ENCODE measurements at places on chromosomes 16 and 17.

GRCh38 chr16:3187798-3188674 is at the start of gene OR1F1:
Gene OR1F1 (plus strand): TSS chr16:3188204.
- DNase-seq = no peak

- no peak for DNase-seq
These were observed 114.4 kb downstream of the CDH13 start for GRCh38 chr16:82741073-82741615.

GRCh38 chr16:80039777-80040176 is 439.2 kb upstream of the MAF start:
- no peak for DNase-seq

DNA sequence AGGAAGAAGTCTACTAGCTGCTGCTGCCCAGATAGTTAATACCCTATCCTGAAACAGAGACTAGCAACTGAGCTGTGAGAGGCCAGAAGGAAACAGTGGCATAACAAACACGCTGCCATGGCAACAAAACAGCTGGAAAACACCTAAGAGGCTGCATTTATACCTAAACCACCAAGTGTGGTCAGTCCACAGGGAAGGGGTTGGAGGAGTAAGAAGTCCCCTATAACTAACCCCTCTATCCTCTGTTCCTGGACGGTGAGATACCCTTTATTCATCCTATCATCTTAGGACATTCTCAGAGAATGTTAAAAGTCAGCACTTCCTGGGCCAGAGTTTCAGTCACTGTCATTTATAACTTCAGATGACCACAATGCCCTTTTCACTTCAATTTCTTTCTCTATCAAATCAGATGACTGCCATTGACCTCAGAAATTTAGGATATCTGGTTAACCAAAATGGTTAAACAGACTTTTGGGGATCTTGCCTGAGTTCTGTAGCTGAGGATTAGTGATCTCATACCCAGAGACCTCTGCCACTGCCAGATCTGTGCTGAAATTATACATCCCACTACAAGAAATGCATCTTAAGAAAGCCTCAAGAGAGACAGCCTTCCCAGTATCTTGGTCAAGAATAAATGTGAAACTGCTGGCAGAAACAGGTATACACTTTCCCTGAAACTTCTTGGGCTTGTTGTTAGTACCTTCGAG is 36.2 kb downstream of the STH start:
- no peak for DNase-seq

DNA sequence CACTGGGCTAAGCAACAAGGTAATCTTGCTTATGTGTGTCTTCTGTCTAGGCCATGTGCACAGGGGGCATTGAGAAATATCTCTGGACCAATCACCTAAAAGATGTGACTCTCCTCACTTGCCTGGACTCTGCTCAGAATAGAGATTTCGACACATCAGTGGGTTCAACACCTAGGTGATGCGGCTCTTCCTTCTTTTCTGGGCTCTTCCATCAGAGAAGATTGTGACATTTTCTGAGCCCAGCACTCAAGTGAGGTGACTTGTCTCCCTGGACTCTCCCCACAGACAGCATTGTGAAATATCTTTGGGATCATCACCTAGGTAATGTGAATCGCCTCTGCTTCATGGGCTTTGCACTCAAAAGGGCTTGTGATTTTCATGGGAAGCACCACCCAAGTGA is 1904.1 kb downstream of the TP53TG3F start:
- DNase-seq = no peak

- no peak for DNase-seq
These were observed 470.7 kb downstream of the SOX9 start for GRCh38 chr17:72591289-72592241.

- DNase-seq = no peak
These were observed 5.8 kb upstream of the TRAF4 start for GRCh38 chr17:28737770-28738679.

GRCh38 chr17:78746949-78747269 is 35.2 kb downstream of the CYTH1 start:
- DNase-seq = no peak

GRCh38 chr17:52027620-52028295 is 130.8 kb downstream of the CA10 start:
- DNase-seq = no peak

DNA sequence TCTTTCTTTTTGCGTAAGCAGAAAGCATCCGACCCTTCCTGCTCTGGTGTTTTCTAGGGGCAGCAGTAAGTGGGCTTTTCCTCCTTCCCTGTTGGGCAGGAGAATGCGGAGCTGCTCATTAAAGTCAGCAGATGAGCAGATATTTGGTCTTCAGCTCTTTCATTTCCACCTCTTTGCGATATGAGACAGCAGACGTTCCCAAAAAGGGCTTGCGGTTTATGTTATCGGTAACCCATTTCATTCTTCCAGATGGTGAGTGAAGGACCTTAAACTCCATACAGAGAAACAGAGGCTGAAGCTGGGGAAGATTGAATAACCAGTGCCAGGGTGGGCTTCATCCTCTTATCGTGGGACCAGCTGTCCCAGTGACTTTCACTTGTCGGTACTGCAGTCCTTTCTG is 40.7 kb downstream of the KSR1 start:
- no peak for DNase-seq

DNA sequence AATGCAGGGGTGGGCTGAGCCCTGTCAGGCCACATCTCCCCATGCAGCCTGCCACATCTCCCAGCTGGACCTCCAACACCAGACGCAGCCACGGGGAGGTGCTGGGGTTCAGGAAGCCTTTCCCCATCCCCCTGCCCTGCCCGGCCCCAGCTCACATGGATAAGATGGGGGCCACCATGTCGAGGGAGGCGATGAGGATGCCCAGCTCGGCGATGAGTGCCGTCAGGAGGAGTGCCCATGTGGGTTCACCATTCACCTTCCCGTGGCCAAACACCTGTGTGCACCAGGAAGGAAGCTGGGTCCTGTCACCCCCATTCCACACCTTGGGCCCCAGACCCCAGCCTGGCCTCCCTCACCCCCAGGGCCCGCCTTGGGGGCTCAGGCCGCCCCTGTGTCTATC is 5.7 kb upstream of the LCAT start:
- no peak for DNase-seq

- no peak for DNase-seq
These were observed 500 bp downstream of the MAF start for GRCh38 chr16:79599837-79600637.

DNA sequence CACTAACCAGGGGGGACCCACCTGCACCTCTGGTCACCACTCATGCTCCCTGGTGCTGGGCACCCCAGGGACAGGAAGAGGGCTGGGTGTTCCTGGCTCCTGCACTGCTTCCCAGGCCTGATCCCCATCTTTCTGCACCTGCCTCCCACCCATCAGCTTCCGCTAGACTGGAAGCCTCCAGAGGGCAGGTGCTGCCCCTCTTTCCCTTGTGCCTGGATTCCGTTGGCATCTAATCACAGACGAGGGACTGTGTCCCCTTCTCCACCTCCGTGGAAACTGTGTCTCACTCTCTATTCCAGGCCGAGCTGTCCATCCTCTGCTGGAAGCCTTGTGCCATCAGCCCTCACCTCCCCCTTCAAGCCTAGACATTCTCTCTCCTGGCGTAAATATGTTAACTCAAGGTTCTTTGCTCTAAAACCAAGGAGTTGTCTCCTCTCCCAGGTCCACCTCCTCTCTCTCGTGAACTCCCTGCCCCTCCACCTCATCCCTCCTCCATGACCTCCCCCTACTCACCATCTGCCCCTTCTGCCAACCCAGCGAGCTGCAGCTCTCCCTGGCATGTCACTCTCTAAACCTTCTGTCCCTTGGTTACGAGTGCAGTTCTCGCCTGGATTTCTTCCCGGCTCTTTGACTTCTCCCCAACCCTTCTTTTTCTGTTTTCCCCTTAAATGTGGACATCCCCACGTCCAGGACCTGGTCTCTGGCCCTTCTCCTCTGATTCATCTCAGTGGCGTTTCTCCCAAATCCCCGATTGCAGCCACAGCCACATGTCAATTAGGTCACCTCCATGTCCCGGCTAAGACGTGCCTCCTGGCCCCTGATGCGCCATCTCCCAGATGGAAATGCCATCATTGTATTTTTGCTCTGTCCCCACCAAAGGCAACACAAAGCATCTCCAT is 107.7 kb downstream of the SEC14L1 start:
- no peak for DNase-seq

DNA sequence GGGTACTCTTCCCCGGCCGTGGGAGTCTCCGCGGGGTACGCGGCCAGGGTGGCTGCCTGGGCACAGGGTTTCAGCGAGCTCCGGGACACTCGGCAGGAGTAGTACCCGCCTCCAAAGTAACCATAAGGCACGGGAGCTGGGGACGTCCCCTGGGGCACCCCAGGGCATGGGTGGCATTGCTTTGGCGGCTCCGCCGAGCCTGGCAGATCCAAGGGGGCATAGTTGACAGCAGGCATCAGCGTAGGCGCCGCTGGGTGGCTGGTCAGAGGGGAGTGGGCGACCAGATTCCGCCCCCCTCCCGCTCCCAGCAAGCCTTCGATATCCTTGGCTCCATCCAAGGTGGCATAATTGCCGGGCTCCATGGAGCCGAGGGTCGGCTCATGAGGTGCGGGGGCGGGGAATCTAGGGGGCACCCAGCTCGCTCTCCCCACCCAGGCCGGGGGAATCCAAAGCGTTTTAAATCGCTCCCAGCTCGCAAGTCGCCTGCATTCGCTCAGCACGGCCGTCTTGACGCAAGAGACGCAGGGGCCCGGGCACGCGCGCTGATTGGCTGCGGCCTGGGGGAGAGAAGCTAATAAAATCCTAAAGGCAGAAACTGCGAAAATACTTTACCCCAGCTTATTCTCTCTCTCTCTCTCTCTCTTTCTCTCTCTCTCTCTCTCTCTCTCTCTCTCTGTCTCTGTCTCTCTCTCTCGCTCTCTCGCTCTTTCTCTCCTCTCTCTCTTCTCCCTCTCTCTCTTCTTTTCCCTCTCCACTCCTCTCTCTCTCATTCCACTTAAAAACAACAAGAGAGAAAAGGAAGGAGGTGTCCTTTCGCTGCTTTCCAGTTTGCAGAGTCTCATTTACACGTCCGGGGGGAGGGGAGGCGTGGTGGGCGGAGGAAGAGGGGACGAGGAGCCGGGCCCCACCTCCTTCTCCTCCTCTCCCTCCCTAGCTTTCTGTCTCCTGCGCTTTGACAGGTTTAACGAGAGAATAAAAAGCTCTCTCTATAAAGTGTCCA is at the start of gene HOXB13:
Gene HOXB13, minus strand, starts transcription at position 519 of the 1,000 bp plus-strand sequence. Its CDS starts 157 bp downstream, at position 362.
- DNase-seq = no peak

- DNase-seq = no peak
These were observed 7.6 kb downstream of the RAB40B start for GRCh38 chr17:82690786-82691489.

DNA sequence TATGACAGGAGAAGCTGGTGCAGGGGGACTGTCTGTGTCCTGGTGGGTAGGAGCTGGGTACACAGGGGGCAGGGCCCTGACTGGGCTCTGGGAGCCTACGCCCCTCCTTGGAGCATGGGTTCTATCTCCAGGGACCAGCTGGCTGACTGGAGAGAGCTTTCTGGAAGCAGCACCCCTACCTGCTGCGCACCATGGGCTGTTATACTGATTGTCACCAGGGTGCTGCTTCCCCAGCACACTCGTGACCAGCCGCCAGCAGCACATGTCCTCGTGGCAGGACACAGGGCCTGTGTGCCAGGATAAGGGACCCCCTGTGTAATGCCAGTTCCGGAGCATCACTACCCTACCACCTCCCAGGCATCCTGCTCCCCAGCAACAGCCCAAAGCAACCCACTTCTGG is 106.0 kb downstream of the AMFR start:
- DNase-seq = no peak

GRCh38 chr17:20077978-20078685 is 69.0 kb downstream of the SPECC1 start:
- DNase-seq = no peak

- DNase-seq = no peak
These were observed 106.9 kb upstream of the SIAH1 start for GRCh38 chr16:48492133-48492532.

DNA sequence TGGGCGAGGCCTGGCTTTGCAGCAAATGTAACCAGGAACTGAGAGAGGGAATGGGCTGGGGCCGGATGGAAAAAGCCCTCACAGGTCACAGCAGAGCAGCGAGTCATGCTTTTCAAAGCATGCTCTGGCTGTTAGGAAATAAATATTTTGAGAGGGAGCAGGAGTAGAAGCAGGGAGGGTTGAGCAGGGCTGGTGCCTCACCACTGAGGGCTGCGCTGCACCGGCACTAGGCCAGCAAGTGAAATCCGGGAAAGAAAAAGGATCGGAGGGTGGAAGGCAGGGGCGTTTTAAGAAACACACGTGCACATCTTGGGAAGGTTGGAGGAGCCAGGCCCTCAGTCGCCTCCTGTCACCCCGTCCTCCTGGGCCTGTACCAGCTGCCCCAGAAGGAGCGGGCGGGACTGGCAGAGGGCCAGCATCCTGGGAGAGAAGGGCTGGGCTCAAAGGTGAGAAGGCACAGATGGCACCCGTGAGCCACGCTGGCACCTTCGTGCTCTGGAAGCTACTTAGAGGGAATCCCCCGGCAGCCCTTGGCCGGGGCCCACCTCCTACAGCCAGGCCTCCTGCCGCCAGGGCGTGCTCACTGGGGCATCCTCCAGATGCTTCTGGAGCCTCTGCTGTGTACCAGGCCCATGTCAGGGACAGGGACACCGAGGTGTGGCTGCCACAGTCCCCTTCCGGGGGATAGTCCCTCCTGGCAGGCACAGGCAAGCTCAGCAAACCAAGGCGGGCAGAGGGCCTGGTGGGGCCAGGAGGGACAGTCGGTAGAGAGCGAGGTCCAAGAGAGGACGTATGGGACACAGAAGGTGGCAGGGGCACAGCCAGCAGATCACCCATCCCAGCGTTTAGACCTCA is 71.5 kb upstream of the PLCG2 start:
- DNase-seq = no peak

GRCh38 chr17:17942846-17943245 is 29.4 kb downstream of the TOM1L2 start:
- no peak for DNase-seq

DNA sequence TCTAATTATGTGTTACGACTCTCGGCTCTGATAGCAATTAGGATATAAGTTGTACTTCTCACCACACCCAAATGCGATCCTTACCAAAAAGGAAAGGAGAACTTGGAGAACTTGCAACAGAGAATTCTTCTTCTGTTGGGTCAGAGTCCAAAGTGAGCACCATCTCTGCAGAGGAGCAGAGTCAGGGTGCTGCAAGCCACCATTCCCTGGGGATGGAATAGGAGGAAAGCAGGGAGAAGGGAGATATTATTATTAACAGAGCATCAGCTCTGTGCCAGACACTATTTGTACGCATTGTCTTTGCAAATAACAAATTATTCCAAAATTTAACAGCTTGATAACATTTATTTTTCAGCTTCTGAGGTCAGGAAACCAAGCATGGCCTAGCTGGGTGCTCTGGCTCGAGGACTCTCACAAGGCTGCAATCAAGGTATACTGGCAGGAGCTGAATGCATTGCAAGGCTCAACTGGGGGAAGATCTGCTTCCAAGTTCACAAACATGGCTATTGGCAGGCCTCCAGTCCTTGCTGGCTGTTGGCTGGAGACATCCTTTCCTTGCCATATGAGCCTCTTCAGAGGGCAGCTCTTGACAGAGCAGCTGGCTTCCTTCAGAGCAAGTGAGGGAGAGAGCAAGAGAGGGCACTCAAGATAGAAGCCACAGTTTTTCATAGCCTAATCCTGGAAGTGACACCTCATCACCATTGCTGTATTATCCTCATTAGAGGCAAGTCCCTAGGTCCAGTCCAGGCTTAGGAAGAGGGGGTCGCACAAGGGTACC is 296.2 kb upstream of the CDH5 start:
- DNase-seq = peak; percentile 10

Measured in smooth muscle cell of the brain vasculature (primary cell).